ENCODE measurements at places on chromosomes 4 and X.

- no peak for DNase-seq
Observed at GRCh38 chrX:102043380-102043779, 82.1 kb upstream of the TCEAL2 start.

DNA sequence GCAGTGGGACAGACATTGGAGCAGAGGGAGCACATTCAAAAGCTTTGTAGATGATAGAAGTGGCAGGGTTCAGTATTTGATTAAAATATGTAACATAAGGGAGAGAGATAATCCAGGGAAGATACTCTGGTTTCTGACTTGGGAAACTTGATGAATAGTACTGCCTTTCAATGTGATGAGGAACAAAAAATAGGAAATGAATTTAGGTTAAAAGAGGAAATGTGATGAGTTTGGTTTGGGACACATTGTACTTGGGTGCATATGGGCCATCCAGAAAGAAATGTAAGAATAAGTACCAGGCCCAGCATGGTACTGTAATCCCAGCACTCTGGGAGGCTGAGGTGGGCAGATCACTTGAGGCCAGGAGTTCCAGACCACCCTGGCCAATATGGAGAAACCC is 20.9 kb upstream of the NDNF start:
- no peak for DNase-seq

- DNase-seq: no peak
Observed at GRCh38 chr4:89708903-89709421, 128.0 kb downstream of the SNCA start.

- peak; percentile 68 for DNase-seq
Observed at GRCh38 chr4:142846108-142846728, at the start of gene INPP4B. Gene INPP4B, minus strand, starts transcription at chr4:142846301.

DNA sequence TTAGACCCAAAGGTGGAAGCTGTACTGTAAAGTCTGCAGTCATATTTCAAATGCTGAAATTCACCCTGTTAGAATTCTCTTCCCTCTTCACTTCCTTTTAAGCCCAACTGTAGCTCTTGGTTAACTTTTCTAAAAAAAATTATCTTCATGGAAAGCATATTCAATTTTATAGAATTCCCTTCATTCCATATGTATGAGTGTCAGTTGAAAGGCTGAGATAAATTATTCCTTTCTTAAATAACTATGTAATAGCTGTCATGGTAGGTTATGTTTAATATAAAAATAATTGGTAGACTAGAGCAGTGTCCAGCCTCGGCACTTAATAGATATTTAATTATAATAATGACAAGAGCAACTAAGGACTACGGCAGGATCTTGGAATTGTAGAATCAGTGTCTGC is 16.8 kb upstream of the ARSH start:
- peak; percentile 9 for DNase-seq

All from EL (cell line).